ENCODE measurements at places on chromosomes 3 and 15.

- DNase-seq = no peak
Measured at GRCh38 chr15:43775411-43775965, 1.3 kb downstream of the ELL3 start.

- no peak for DNase-seq
Measured at GRCh38 chr3:62863648-62864047, 11.6 kb downstream of the CADPS start.

DNA sequence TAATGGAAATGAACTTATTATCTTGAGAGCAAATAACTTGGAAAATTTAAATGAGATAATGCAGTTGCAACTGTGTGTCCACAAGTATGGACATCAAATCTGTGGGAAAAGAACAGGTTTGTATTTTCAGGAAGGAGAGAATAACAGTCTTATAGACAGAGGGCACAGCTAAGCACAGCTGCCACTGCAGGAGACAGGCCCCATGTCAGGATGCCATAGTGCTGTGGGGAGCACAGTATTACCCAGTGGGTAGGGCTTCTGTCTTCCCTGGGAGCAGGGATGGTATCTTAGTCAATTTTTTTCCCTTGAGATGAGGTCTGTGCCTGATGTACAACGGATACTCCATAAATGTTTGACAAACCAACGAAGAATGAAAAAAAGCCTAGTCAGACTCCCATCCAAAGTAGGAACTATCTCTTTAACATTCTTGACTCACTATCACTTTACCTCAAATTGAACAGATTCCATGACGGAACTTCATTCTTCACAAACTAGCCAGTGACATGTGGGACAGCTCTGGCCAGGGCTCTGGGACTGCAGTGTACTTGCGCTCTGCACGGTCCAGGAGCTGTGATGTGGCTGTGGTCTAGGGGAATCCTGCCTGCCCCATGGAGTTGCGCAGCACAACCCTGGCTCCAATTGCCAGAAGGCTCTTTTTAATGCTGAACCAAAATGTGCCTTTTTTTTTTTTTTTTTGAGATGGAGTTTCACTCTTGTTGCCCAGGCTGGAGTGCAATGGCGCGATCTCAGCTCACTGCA, 48.3 kb downstream of the PARP14 start:
- DNase-seq = no peak

DNA sequence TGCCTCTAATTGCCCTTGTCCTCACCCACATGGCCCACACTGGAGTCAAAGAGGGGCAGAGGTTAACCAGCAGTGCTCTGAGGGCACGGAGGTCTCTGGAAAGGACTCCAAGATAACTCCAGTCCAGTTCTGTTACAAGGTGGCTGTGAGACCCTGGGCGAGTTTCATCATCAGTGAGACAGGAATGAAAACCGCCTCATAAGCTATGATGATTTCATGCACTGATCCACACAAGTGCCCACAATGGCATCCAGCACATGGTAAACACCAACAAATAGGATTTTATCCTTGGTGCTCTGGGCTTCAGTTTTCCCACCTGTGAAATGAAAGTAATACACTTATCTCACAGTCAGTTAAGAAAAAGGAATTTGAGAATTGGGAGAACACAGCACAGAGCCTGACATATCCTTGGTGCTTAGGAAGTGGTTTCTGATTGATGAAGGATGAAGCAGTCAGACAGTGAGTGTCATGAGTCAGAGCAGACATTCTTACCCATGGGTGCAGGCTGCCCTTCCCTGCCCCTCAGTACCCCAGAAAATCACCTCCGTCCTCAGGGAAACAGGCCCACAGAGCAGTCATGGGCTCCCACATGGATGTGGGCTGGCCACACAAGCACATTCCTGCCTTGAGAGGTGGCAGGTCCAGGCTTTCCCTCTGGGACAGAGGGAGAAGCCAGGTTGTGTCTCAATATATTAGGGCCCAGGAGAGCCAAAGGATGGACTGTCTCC, 48.4 kb downstream of the DAPK2 start:
- no peak for DNase-seq

DNA sequence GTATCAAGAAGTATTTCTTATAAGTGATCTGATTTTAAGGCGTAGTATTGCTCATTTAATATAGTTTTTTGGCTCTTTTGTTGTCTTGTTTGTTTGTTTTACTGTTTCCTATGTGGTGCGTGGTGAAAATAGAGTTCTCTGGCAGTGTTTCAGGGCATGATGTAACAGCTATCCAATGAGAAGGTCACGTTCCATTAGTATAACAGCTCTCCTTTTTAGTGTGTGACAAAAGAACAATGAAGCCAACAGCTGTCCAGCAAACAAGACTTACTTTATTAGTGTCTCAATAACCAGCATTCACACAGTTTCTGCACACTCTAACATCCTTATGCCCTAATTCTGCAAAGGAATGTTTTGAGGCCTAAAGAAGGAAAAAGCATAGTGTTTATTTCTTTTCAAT, 127.9 kb downstream of the SLC25A26 start:
- no peak for DNase-seq

All from stimulated activated CD8-positive, alpha-beta memory T cell treated with anti-CD3 and anti-CD28 coated beads, Interleukin-2, amount 100 ng/mL, for 48 hours (primary cell).